ENCODE measurements at places on chromosomes 6 and 20. TPM values are rescaled to one million over a fixed set of nuclear protein-coding genes. Genes with fewer than 3 reads are reported as not detected.
A peak's percentile ranks its signal among the peaks of the same experiment; 100 is the strongest.

Gene SLC52A3
- 6.4 TPM for total RNA-seq

Gene HEY2
- total RNA-seq: not detected

Gene C6orf141
- 0.15 TPM for total RNA-seq

Gene EYA4
- total RNA-seq: not detected

Gene LST1
- not detected for total RNA-seq

Gene DAAM2
- total RNA-seq: not detected

Gene SYCP2
- 39.7 TPM for total RNA-seq

- DNase-seq: no peak
These were observed 5.3 kb downstream of the SLC22A2 start for GRCh38 chr6:160253292-160253691.

DNA sequence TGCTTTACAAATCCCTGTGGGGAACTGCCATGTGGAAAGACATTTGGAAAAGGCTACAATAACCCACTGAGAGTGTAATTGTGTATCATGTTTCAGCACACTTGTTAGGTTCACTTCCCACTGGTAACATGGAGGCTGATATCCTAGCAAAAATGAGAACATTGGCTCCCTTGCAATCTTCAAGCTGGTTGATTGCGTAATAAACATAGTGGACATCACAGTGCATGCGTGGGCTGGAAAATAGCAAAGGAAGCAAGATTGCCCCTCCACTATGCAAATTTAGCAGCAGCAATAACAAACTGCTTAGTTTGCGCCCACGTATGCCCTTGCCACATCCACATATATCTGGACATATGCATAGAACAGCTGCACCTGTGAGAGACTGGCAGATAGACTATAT is 410.2 kb downstream of the MEI4 start:
- DNase-seq: no peak

DNA sequence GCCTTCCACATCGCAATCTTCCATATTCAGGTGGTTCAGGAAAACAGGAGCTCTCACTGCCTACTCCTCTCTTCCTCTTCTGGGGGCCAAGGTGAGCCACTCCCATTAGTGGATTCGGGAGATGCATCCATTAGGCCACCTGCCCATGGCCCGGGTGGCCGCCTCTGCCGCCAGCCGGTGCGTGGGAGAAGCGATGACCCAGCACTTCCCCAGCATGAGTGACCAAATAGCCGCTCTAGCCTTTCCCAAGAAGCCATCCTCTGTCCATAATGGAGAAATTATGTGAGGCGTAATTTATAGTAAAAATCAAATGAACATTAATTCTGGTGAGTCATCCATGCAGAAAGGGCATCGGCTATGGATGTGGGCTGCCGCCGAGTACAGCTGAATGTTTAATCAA is 39.4 kb downstream of the GNAS-AS1 start:
- no peak for DNase-seq

GRCh38 chr6:167226383-167226685 is 64.8 kb upstream of the UNC93A start:
- no peak for DNase-seq

DNA sequence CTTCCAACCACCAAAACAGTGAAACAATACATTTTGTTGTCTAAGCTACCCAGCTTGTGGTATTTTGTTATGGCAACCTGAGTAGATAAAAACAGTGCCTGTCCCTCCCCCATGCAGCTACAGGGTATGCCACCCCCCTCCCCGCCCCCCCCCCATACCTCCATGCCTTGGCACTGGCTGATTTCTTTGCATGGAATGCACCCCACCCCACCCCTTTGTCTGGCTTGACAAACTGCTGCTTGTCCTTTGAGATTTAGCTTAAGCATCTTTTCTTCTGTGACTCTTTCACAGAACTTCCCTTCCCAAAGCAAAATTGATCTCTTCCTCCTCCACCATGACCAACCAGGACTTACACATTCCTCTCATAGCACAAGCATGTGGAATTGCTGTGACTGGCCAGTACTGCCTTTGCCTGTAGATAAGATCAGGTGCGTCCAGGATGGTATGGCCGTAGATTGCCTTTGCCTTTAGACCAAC is 64.6 kb upstream of the ADGRF1 start:
- no peak for DNase-seq

- DNase-seq: no peak
These were observed 280.9 kb downstream of the PRL start for GRCh38 chr6:22015944-22016343.

GRCh38 chr20:63546256-63546955 is 1.1 kb downstream of the SRMS start:
- no peak for DNase-seq

DNA sequence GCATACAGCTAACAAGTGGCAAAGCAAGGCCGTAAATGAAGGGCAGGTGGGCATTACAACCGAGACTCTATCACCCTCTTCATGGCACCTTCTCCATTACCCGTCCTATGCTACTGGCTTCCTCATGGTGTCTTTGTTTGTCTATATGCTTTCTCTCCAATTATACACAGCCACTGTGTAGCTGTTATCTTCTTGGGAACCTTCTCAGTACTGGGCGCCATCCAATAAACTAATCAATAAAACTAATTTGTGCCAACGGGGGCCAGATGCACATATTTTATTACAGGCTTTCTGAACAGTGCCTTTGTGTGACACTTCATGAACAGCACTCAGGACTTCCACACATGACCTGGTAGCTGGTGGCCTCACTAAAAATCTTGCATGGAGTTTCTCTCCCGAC is 149.8 kb upstream of the PCSK2 start:
- no peak for DNase-seq

DNA sequence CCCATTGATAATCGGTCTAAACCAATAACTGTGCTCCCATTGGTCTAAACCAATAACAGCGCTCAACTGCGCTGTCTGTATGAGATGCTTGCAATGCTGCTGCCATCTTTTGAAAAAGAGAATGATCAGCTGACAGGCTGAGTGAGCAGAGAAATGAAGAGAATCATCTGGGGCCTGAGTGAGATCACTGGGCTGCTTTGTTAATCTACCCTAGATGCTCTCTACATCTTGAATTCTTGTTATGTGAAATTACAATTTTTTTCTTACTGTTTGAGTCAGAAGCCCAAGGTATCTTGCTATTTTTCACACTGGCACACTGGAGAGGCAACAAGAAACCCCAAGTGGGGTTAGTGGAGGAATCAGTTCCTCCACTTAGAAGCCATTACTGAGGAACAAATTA is 91.5 kb upstream of the GCM1 start:
- DNase-seq: no peak

DNA sequence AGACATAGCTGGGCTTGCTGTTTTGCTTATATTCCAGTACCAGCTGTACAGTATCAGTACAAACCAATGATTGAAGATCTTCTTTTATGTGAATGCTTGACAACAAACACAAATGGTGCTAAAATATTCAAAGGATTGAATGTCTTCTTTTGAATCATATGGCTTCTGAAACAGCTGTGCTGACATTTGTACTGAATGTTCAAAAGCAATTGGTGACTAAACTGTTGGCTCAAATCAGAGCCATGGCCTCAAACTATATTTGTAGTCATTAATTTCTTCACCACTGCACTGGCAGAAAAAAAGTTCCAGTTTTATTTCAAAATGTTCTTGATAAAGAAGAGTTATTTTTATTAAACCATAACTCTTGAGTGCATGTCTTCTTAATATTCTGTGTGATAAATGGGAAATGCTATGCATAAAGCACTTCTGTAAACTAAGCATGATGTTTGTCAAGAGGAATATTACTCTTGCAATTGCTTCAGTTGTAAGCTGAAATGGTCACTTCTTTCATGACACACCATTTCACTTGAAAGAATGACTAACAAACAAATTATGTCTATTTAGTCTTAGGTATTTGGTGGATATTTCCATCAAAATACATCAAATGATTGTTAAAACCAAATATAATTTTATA is 45.9 kb upstream of the CENPW start:
- no peak for DNase-seq

- no peak for DNase-seq
These were observed at the start of gene APOBEC2 for GRCh38 chr6:41053041-41053440. APOBEC2 (plus strand) TSS chr6:41053202; CDS start chr6:41053348, 146 bp downstream.

- DNase-seq: peak; percentile 33
These were observed 115.4 kb downstream of the OPRM1 start for GRCh38 chr6:154154389-154154967.
